ENCODE measurements at places on chromosomes 5 and 9.

- no peak for DNase-seq
Observed at GRCh38 chr5:178537467-178538371, 52.5 kb downstream of the COL23A1 start.

DNA sequence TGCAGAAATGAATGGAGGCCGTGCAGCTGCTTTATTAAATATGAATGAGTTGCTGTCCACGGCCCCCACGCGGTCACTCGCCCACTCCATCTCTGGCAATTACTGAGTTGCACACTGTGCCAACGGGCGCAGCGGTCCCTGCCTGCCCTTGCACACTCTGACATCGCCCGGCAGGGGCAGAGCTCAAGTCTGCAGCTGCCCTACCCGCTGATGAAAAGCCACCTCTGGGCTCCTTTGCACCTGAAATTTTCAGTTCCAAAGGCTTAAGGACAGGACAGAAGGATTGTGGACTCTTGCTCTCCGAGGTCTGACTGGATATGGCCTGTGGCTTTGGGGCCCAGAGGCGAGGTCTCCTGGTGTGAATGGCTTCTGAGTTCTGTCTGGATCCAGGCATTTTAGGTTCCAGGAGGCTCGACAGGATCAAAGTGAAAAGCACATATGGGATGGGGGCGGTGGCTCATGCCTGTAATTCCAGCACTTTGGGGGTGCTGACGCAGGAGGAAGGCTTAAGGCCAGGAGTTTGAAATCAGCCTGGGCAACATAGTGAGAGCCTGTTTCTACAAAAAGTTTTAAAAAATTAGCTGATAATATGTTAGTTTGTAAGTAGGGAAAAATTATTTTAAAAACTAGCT lies 201.8 kb downstream of the PAX5 start:
- no peak for DNase-seq

DNA sequence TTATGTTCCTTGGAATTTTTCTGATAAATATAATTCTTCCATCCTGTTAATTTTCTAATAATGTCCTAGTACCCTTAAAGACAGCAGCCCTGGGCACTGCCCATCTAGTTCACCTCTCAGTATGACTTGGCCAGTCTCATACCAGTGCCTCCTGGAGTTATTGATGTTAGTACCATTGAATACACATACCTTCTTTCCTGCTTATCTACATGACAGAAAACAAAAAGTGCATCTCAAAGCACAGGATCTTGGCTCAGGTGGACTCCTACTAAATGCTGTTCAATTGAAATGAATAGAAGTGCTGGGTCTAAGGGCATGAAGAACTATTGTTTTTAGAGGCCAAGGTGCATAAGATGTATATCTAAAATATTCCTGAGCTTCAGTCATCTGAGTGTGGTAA lies 669.7 kb downstream of the NR2F1-AS1 start:
- DNase-seq = no peak

- no peak for DNase-seq
Observed at GRCh38 chr9:88387036-88387551, 1.1 kb upstream of the SPIN1 start.

GRCh38 chr9:37220971-37221370 lies 100.6 kb downstream of the ZCCHC7 start:
- no peak for DNase-seq

- no peak for DNase-seq
Observed at GRCh38 chr9:32581512-32582143, 8.7 kb upstream of the NDUFB6 start.

GRCh38 chr9:70052768-70053167 lies 9.1 kb downstream of the MAMDC2 start:
- no peak for DNase-seq

GRCh38 chr5:121640298-121640697 lies 211.4 kb upstream of the FTMT start:
- no peak for DNase-seq

GRCh38 chr9:38003946-38004808 lies 64.8 kb downstream of the SHB start:
- DNase-seq = no peak

DNA sequence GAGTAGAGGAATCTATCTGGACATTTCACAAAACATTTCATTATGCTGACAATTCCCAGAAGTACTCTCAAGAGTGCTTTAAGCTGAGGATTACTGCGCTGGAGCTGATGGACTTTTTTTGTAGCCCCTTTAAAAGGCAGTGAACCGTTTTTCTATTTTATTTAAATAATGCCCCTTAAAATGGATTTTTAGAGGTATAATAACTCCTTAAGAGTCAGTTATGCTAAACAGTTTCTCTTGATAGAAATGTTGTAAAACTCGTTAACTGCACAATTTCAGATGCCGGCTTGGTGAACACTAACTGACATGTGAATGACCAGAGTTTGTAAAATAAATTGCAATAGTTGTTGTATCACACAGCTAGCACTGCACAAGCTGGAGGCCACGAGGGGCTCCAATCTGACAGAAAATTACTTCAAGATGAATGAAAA lies 174.0 kb downstream of the NR2F1-AS1 start:
- no peak for DNase-seq

- no peak for DNase-seq
Observed at GRCh38 chr9:108786322-108786721, 69.5 kb downstream of the ACTL7B start.

- DNase-seq = no peak
Observed at GRCh38 chr5:91296674-91297143, 86.4 kb downstream of the ARRDC3 start.

DNA sequence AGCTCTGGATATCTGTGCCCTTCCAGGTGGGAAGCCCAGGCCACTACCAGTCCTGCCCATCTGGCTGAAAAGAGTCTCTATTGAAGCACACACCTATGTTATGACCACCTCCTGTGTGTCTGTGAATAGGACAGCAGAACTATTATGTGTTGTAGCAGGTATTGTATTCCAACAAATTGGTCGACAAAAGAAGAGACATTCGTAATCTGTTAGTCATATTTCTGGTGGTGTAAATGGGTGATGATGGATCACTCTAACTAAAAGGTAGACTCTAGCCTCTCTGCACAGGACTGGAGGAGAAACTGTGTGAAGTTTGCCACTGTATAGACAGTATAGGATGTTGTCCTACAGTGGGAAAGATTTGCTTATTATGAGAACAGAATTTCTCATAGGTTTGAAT lies 416.1 kb downstream of the TMEM38B start:
- no peak for DNase-seq

- DNase-seq = no peak
Observed at GRCh38 chr9:84340535-84340934, at the start of gene SLC28A3. SLC28A3 (minus strand) TSS chr9:84340758; CDS start chr9:84340633, 125 bp downstream.

- DNase-seq = peak; percentile 16
Observed at GRCh38 chr5:52915176-52915875, 73.8 kb upstream of the ITGA2 start.

DNA sequence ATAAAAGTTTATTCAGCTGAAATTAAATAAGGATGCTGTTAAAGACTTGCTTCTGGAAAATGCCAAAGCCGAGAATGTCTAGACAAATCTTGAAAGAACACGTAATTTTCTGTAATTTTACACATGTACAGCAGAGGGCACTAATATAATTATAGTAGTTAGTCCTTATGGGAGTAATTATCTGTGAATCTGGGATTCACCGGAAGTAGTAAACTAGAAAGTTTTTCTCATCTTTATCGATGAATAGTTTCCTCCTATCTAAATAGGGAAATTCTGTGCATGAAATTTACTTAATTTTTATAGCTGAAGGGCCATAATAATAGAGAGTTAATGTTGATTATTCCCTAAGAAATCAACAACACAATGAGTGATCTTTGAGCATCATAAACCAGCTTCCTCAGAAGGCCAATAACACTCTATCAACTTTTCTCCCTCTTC lies 18.4 kb upstream of the CNTLN start:
- DNase-seq = no peak

DNA sequence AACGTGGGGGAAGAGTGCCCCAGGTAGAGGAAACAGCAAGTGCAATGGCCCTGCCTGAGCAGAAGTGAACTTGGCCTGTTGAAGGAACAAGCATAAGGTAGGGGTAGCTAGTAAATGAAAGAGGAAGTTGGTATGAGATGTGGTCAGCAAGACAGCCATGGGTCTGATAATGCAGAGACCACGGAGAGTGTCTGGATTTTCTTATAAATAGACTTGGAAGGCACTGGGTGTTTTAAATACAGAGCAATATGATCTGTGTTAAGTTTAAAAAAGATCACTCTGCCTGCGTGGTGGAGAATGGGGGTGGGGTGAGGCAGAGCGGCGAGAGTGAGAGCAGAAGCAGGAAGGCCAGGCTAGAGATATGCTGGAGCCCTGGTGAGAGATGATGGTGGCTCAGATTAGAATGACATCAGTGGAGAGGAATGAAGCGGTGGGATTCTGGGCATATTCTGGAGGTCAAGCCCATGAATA lies 4.2 kb downstream of the ADAM19 start:
- DNase-seq = no peak

All from T-helper 1 cell (primary cell).